ENCODE measurements at places on chromosomes 2 and 18.
A peak's percentile ranks its signal among the peaks of the same experiment; 100 is the strongest.

- no peak for DNase-seq
Measured at GRCh38 chr18:8847900-8848299, 142.5 kb downstream of the MTCL1 start.

- peak; percentile 52 for DNase-seq
Measured at GRCh38 chr2:47075361-47076125, 79.6 kb downstream of the STPG4 start.

DNA sequence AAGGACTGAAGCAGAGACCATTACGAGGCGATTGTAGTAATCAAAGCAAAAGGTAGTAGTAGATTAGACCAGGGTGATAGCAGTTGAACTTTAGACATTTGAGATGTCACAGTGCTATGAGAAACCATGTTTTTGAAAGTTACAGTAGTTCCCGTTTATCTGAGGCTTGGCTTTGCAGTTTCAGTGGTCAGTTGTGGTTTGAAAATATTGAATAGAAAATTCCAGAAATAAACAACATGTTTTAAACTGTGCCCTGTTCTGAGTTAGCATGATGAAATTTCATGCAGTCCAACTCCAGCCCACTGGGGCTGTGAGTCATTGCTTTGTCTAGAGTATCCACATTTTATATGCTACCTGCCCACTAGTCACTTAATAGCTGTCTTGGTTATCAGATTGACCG is 47.5 kb downstream of the ZNF638 start:
- peak; percentile 78 for DNase-seq

- no peak for DNase-seq
Measured at GRCh38 chr18:31241900-31242409, 76.0 kb upstream of the DSG1 start.

GRCh38 chr18:58456625-58457024 is 172.3 kb downstream of the ALPK2 start:
- DNase-seq = no peak

- peak; percentile 71 for DNase-seq
Measured at GRCh38 chr18:24118750-24119577, 19.9 kb upstream of the CABYR start.

- DNase-seq = no peak
Measured at GRCh38 chr2:232688201-232688600, 8.9 kb upstream of the GIGYF2 start.

- DNase-seq = no peak
Measured at GRCh38 chr2:6982934-6983589, 65.8 kb downstream of the RNF144A start.

DNA sequence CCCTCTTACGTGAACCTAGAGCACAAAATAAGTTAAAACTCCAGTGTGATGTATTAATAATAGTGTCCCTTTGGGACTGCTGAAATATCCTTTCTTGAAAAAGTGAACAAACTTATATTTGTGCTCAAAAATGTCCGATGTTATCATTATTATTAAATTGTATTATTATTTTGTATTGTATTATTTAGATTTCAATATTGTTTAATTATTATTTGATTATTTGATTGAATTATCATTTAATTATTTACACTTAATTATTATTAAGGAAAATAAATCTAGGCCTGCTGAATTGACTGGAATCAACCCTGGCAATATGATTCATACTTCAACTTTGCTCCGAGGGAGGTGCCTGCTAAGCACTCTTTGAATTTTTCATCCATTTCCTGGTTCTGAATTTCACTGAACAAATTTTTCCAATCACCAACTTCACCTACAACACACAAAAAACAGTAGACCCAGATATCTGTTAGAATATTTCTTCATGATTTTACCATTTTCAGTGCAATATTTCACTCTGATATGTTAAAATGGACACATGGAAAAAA is 10.9 kb upstream of the EIF2AK2 start:
- no peak for DNase-seq

DNA sequence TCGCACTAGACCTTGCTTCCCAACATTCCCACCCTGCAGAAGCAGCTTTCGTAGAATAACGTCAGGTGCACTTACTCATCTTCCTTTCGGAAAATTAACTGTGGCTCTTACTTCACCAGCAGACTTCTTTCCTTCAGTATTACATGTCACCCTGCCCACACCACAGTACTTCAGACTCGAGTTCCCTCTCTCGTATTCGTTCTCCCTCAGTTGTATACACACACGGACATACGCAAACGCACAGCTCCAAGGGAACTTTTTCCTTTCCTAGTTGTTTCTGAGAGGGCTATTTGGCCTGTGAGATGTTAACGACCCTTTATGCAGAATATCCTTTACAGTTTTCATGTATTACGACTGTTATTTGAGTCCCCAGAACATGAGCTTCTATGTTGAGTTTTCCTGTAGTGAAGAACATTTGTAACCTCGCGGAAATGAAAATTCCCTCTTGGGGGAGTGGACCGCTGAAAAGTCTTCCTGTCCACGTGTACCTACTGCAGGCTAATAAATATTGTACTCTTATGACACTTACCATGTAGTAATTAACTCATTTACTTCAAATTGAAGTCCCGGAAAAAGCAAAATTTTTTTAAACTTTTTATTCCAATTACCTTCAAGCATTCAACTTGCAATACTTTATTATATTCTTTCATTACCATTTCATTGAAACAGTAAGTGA is 908 bp downstream of the ERLEC1 start:
- peak; percentile 25 for DNase-seq

DNA sequence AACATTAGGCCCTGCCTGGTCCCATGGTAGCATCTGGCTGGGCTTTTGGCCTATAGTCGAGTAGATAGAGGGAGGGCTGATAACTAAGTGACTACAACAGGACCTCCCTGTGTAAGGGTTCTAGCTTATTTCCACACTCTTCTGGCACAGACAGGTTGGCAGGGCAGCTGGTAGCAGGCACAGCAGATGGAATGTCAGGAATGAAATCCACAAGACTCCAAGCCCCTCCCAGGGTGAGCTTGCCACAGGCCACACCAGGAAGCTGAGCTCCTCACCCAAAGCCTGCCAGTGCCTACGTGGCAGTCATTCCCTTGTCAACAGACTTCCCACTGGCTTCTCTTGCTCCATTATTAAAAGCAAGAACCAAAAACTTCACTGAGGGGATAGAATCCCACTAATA is 20.7 kb upstream of the C1QL2 start:
- DNase-seq = peak; percentile 76

GRCh38 chr2:181947273-181947672 is 38.4 kb upstream of the PPP1R1C start:
- DNase-seq = no peak

DNA sequence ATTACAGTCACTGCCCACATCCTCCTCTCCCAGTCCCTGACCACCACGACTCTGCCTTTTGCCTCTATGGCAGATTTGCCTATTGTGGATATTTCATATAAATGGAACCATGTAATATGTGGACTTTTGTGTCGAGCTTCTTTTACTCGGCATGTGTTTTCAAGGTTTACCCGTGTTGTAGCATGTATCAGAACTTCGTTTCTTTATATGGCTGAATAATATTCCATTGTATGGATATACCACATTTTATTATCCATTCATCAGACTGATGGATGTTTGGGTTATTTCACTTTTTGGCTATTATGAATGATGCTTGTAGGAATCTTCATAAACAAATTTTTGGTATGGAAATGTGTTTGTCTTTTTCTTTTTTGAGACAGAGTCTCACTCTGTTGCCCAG is 24.2 kb upstream of the E2F6 start:
- no peak for DNase-seq

DNA sequence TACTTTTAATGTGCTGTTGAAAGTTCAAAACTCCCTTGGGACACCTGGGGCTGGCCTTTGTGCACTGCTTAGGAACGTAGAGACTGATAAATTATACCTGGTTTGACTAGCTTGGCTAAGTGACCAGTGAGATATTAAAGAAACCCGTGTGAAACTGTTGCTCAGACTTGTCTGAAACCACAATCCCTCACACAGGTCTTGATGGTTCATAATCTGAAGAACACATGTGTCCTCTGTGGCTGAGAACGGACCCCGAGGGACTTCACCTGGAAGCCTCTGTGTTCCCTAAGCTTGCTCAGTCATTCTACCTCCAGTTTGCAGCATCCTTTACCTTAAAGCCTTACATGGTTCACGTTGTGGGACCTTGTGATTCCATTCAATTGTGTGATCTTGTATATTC is 218.8 kb downstream of the CBLN2 start:
- no peak for DNase-seq

DNA sequence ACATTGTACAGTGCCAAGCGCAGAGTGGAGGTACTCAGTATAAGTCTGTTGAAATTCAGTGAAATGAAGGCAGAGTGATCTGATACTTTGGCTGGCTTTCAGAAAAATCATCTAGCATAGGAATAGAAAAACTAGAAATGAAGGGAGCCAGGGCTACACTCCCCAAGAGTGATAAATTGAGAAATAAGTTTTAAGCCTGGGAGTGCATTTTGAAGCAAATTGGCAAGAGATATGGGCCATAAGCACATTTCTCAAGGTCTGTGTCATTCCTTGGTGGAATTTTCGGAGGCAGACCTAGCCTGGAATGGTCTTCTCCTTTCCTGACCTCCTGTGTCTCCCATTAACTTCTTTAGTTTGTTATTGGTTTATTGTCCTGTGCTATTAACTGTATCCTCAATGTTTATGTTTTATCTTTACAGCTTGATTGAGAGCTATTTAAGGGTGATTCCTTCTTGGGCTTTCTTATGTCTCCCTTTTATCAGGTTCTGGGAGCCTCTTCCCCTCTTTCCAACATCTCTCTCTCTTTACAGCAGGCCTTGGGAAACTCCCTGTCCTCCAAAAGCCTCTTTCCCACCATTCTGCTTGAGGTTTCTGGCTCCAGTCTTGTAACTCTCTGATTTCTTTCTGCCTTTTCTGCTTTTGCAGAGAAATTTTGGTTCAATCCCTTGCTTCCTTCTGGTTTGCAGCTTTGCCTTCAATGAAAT is 649.5 kb downstream of the SLC4A3 start:
- peak; percentile 67 for DNase-seq

- DNase-seq = no peak
Measured at GRCh38 chr2:172672114-172672513, 63.5 kb upstream of the RAPGEF4 start.

DNA sequence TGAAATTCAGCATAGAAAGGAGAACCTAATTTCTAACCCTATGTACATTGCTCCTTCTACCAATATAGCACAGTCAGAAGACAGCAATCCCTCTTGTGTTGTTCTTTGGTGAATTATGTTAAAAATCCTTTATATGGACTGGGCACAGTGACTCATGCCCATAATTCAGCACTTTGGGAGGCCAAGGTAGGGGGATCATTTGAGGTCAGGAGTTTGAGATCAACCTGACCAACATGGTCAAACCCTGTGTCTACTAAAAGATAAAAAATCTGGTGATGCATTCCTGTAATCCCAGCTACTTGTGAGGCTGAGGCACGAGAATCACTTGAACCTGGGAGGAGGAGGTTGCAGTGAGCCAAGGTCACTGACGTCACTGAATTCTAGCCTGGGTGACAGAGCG is 195.6 kb downstream of the TMX3 start:
- DNase-seq = peak; percentile 90

GRCh38 chr2:24691806-24692205 is 101.4 kb downstream of the PTRHD1 start:
- DNase-seq = no peak

DNA sequence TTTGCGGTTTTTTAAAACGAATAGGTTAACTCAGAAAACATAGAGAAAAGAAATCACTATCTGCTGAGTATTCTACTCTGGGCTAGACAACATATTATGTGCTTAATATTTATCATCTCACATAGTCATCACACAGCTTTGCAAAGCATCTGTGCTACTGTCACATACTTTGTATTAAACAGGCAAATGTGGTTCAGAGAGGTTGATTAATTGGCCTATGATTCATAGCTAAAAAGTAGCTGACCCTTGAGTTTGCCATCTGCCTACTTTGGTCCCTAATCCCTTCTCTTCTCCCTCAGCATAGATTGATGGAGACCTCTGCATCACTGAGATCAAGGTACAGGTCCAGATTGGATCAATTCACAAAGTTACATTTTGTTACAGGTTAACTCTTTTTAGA is 21.4 kb downstream of the ANKRD30B start:
- DNase-seq = no peak

DNA sequence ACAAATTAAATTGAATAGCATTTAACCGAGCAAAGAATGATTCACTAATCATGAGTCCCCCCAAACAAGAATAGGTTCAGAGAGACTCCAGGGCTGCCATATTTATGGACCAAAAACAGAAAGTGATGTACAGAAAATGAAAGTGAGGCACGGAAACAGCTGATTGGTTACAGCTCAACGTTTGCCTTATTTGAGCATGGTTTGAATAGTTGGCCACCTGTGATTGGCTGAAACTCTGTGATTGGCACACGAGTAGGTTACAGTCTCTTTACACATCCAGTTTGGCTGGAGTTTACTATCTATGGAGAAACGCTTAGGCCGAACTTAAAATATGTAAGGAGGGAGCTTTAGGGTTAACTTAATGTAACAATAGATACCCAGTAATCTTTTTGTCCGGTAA is 27.0 kb upstream of the DPYSL5 start:
- DNase-seq = no peak

DNA sequence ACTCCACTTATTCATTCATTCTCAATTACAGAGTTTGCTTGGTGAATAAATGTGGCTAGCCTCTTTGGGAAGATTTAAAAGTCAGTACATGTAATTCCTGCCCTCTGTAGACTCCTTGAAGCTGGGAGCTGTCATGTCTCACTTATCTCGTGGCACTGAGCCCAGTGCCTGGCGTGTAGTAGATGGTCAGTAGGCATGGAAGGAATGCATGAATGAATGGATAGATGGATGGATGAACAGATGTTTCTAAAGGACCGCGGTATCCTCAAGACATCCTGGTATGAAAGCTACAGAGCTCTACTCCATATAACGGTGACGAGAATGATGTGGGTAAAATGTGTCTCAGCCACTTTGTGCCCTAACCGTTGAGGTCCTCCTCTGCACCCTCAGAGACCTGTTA is 83.0 kb downstream of the MARCO start:
- DNase-seq = peak; percentile 4

DNA sequence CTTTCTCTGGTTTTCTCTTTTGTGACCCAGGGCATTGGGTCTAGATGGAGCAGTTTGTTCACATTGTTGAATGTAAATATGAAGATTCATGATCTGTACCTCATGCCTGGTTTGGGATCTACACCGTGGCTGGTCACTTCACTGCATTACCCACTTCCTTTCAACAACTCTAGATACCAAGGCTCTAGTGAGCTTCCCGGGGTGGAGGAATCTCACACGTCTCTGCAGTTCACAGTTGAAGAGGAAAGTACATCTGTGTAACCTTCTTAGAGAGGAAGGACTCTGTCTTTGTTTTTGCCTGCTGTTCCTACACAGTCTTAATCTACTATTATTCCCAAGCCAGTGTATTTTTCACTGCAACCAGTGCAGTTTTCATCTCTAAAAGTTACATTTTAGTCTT is 574.8 kb downstream of the MBD2 start:
- DNase-seq = no peak

GRCh38 chr2:1544478-1545069 is 131.3 kb downstream of the TPO start:
- peak; percentile 72 for DNase-seq

All from M059J (cell line).